ENCODE measurements at places on chromosomes 3 and 15. TPM values are rescaled to one million over a fixed set of nuclear protein-coding genes. Genes with fewer than 3 reads are reported as not detected.

Gene PYDC2
- total RNA-seq: not detected

Gene GOLGA8G
- not detected for total RNA-seq

Gene STX19
- not detected for total RNA-seq

Gene EMC7
- total RNA-seq: 14.5 TPM

Gene PLXNA1
- total RNA-seq: 61.2 TPM

Gene GUCA1C
- total RNA-seq: not detected

All from temporal lobe (tissue), 4 donors.